Stimulated activated CD8-positive, alpha-beta memory T cell treated with anti-CD3 and anti-CD28 coated beads, Interleukin-15, amount 100 ng/mL, for 24 hours (primary cell): ENCODE measurements at places on chromosomes 2 and 18.

DNA sequence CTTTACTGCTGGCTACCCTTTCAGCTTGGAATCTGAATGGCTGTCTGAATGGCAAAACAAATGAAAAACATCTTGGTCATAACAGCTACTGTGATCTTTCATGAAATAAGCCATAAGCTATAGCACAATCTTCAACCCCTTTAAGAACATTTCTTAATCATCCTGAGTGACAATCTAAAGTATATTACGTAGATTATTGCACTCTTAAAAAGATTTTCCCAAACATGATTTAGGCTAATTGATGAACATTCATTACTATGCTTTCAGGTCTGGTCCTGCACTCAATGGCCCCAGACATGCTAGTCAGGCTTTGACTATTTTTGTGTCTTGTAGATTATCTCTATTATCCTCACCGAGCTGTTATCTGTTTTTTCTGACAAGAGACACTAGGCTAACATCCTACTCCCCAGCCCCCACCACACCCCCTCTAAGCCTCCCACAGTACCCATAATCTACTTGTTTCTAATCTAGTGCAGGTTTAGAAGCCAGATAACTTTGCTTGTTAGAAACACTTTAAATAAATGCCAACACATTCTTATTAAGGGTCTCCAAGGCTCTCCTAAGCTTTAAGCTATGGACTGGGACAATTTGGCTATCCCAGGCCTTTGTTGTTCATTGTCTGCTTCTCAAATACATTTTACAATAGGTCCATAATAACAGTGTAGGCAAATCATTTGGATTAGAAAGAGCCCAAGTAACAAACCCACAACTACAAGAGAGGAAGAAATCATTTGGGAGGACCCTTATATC is 4.2 kb downstream of the SMAD2 start:
- DNase-seq, result no peak

- no peak for DNase-seq
Measured at GRCh38 chr18:31931163-31931885, 11.6 kb downstream of the TRAPPC8 start.

- no peak for DNase-seq
Measured at GRCh38 chr2:29281916-29282247, 166.7 kb downstream of the CLIP4 start.

- no peak for DNase-seq
Measured at GRCh38 chr2:191922736-191923651, 76.1 kb upstream of the CAVIN2 start.

GRCh38 chr2:237271698-237272652 is 142.0 kb downstream of the COL6A3 start:
- no peak for DNase-seq

DNA sequence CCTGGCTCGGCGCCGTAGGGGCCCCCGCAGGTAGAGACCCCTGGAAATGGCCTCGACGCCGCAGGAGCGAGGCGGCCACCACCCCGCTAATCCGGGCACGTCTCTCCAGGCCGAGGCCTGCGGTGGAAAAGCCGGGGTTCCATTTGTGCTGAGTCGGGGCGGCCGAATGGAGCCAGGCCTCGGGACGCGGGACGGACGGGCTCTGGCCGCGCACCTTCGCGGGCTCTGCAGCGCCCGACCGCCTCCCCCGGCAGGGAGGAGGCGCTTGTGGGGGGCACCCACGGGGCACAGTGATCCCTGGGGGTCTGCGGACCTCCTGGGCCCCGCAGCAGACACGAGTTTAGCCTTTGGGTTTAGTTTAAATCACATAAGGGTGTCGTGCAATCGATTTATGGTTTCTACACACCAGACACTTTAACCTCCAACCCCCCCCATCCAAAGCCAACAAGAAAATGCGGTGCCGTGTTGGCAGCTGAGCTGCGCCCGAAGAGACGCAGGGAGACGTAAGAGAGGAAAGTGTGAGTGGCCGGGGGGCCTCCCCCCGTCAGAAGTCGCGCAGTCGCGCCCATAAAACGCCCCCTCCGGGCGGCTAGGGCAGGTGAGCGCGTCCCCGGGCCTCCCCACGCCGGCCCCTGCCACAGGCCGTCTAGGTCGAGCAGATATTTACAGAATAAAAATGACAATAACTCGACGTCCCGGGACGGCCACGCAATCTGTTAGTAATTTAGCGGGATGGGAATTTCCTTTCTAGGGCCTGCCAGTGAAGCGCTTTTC is 1.0 kb upstream of the NFATC1 start:
- DNase-seq, result no peak

GRCh38 chr2:5692561-5693286 is 540 bp downstream of the SOX11 start:
- no peak for DNase-seq

GRCh38 chr2:119202610-119203310 is 20.9 kb upstream of the STEAP3 start:
- DNase-seq, result no peak
